ENCODE measurements at places on chromosomes 13 and 19.

DNA sequence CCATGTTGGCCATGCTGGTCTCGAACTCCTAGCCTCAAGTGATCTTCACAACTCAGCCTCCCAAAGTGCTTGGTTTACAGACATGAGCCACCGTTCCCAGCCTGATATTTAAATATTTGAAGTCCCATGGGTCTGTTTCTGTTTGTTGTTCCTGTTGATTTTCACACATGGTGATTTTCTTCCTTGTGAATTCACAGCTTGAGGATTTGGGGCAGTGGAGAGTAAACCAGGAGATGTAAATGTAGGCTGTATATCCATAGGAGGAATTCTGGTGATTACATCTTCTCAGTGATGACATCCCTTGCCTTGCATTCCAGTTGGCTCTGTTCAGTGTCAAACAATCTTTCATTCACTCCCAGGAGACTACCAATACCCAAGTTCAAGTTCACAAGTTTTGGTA, 471.9 kb downstream of the KCTD12 start:
- DNase-seq, result no peak

GRCh38 chr19:30857388-30857787, 485.2 kb downstream of the ZNF536 start:
- DNase-seq, result no peak

DNA sequence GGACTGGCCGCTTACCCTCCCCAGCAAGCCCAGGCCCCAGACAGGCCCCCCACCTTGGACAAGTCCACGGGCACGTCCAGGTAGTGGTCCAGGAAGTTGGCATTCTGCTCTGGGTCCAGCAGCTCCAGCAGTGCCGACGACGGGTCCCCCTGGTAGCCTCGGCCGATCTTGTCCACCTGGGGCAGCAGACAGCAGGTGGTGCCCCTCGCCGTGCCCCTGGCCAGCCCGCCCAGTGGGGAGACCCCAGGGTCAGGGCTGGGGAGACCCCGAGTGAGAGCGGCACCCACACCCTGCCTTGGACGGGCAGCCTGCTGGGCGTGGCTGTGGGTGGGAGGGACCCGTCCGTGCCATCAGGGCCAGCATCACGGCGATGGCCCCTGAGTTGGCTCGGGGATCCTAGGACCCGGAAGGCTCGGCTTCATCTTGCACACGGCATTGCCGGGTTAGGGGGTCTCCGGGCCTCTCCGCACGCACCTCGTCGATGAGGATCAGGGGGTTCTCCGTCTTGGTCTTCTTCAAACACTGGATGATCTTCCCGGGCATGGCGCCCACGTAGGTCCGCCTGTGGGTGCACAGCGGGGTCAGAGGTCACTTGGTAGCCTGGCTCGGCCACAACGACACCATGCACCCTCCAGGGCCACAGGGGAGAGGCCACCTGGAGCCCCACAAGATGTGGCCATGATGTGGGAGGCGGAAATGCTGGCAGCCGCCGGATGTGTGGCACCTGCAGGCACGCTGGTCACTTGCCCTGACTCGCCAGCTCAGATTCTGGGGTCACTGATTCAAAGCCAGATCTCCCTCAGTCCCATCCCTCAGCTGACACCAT, 6.3 kb downstream of the RPL36 start:
- DNase-seq, result no peak

GRCh38 chr19:4597278-4597974, 37.9 kb upstream of the SEMA6B start:
- no peak for DNase-seq

GRCh38 chr19:13036366-13036976, 41.2 kb downstream of the NFIX start:
- DNase-seq, result no peak
